ENCODE measurements at places on chromosomes 5 and 9.

- no peak for DNase-seq
Observed at GRCh38 chr5:149372076-149372795, 6.9 kb downstream of the IL17B start.

GRCh38 chr9:71271602-71272001, 150.2 kb upstream of the TRPM3 start:
- no peak for DNase-seq

- no peak for DNase-seq
Observed at GRCh38 chr9:4289411-4290326, 10.2 kb downstream of the GLIS3 start.

GRCh38 chr9:123590499-123590898, 234.5 kb downstream of the CRB2 start:
- no peak for DNase-seq

All from activated T-helper 9 cell treated with anti-CD3 and anti-CD28 coated beads, Interleukin-2, amount 50 U/mL, for 16 hours (primary cell).